Left ventricle myocardium inferior (tissue), 1 donor: ENCODE measurements at places on chromosomes 11 and 22. TPM values are rescaled to one million over a fixed set of nuclear protein-coding genes. Genes with fewer than 3 reads are reported as not detected.

GRCh38 chr11:68974421-68975194, 6.2 kb downstream of the MRGPRD start:
- DNase-seq: no peak

OVOL1 gene
- not detected for total RNA-seq

ALX4 gene
- not detected for total RNA-seq

GRCh38 chr22:20903093-20903492, 14.1 kb upstream of the CRKL start:
- DNase-seq: no peak

DNA sequence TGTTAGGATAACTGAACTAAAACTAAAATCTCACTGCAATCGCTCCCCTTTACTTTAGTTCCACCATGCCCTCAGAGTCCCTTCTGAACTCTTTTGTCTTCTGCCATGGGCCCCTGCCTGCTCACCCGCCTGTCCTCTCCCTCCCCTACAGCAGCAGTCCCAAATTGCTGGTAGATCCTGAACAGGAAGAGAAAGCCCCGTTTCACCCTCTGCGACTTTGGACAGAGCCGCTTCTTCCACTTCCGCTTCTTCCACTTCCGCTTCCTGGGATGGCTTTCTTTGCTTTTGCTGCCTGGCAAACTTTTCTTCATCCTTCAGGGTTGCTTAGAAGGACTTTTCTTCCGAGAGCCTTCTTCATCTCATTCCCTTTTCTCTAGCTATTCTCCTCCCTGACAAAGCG, 35.7 kb upstream of the TLCD5 start:
- DNase-seq: no peak

SLC22A25 gene
- total RNA-seq: not detected

GRCh38 chr11:27233654-27234042, 129.4 kb downstream of the CCDC34 start:
- no peak for DNase-seq

- no peak for DNase-seq
These were observed 368.9 kb downstream of the BUD13 start for GRCh38 chr11:116403794-116404461.

- DNase-seq: no peak
These were observed 70.9 kb downstream of the BARX2 start for GRCh38 chr11:129446572-129446971.

TIRAP gene
- total RNA-seq: 6.0 TPM

- no peak for DNase-seq
These were observed 571.7 kb downstream of the METTL15 start for GRCh38 chr11:28679795-28680468.
